ENCODE measurements at places on chromosomes 2 and 18.

DNA sequence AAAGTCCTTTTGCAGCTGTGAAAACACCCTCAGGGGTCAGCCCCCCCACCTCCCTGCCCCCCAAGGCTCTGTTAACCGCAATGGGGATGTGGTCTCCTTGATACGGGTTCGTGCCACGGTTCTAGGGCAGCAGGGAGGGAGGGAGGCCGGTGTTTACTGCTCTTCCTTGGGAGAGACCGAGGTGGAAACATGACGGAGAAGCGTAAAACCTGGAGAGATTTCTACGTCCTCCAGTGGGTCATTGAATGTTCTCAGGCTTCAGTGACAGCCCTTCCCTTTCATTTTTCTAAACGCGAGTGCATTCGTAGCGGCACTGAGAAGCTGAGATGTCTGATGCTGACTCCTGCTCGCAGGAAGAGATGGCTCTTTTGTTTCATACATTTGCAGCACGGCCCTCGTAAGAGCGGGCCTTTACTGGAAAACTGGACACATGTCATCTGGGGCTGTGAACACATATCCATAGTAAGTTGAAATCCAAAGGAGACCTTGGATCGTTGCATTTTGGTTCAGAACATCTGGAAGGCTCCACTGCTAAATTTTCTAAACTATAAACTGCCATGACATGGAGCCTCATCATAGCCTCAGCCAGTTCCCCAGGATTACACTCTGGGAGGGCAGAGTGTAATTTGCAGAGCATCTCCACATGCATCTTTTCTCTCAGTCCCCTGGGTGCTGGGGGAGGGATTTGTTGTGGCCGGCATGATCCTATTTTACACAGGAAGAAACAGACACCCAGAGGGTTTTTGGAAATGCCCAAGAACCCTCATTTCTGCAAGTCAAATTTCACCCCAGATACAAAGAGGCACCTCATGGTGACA is 40.6 kb upstream of the HDAC4 start:
- no peak for DNase-seq

DNA sequence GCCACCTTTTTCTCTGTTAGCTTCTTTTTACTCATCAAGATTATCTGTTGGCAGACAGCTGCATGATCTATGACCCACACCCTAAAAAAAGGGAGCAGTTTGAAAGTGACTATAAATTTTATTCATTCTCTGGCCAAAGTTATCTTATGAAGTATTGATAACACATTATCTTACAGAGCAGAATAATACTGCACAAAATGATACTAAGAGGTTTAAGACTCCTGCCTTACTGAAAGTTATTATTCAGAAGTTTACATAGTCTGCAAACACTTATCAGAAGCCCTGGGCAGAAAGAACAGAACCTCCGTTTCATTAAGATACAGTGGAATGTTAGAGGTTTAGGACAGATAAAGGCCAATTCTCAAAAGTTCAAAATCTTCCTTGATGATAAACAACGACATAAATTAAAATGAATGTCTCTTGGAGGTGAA is 78.2 kb downstream of the ZEB2 start:
- no peak for DNase-seq

- no peak for DNase-seq
Observed at GRCh38 chr2:220935789-220936321, 636.2 kb downstream of the EPHA4 start.

DNA sequence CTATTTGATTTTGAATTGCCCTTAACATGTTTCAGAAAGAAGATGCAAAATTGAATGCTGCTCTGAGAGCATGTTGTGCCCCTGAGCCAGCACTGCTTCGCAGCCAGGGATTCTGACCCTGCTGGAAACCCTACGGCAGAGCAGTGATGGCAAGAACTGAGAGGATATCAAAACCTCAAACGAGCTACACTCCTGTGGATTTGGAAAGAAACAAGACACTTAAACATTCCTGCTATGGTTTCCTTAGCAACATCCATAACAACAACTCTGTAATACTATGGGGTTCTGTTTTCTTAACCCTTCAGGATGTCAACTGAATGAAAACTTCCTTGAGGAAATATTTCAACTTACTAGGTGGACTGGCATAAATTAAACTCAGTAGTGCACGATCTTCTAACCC is 649.1 kb downstream of the NYAP2 start:
- DNase-seq: peak; percentile 32

GRCh38 chr2:18378020-18378653 is 182.3 kb downstream of the RDH14 start:
- peak; percentile 79 for DNase-seq

GRCh38 chr2:102891296-102891695 is 129.5 kb downstream of the TMEM182 start:
- DNase-seq: no peak

- DNase-seq: peak; percentile 25
Observed at GRCh38 chr2:100291152-100291970, 30.9 kb downstream of the LONRF2 start.

- DNase-seq: peak; percentile 43
Observed at GRCh38 chr18:74139888-74140287, 7.7 kb downstream of the FBXO15 start.

DNA sequence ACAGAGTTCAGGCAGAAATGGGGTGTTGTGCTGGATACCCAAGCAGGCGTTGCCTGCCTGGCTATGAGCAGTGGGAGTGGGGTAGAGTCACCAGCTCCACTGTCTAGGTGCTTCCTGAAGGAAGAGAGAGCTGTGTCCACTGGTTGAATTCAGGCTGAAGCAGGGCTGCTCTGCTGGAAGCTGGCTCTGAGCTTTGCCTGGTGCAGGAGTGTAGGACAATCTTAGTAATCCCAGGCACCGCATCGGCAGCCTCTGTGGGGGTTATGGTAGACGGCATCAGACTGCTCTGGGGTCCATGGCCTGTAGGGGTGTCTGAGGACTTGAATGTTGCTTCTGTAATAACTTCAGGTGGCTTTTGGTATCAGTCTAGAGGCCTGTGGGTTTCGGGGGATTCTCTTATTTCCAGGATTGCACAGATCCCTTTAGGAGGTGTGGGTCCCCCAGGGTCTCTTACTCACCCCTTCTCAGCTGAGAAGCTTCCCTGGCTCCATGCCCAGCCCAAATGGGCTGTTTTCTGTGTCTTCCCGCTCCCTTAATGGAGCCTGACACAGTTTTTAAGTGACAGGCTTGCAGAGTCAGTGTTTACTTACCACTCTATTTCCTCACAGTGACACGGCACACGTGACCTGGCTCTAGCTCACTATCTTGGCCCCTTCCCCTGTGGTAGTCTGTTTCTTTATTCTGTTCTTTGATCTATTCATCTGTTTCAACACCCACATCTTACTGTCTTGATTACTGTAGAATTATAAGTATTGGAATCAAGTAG is 644.3 kb downstream of the CBLN2 start:
- peak; percentile 5 for DNase-seq

DNA sequence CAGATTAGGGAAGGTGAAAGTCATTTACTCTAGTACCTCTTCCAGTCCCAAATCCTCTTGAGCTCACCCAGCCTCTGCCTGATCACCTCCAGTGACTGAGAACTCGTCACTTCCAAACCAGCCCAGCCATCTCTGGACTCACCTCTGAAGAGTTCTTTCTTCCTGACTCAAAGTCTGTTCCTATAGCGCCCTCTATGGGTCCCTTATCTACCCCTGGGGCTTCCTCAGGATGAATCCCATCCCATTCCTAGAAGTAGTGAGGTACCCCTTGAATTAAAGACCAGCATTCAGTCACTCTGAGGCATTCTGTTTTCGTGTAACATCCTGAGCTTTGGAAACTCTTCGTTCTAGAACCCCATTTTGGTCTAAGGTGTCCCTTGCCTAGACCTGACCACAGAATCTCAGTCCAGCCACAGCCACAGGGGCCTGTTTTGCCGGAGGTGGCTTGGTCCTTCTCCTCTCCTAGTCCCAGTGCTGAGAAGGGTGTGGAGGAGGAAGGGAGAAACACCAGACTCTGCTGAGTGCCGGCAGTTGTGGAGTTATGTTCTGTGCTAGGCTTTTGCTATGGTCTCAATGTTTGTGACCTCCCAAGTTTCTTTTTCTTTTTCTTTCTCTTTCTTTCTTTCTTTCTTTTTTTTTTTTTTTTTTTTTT is 32.7 kb downstream of the SIX3 start:
- DNase-seq: peak; percentile 50

GRCh38 chr2:152584301-152584700 is 133.0 kb downstream of the PRPF40A start:
- no peak for DNase-seq

DNA sequence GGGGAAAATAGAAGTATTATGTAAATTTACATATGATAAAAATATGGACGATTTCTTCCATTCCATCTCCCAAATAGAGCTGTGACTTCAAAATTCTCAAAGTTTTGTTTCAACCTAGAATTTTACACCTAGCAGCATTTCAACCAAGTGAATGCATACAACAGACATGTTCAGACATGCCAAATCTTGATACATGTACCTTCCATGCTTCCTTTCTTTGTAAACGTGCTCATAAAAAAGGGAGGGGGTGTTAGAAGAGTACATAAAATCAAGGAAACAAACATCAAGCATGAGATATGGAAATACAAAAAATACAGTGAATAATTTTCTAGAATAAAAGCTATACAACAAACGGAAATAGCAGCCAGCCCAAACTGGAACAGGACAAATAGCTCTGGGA is 974.2 kb downstream of the ERBB4 start:
- no peak for DNase-seq

DNA sequence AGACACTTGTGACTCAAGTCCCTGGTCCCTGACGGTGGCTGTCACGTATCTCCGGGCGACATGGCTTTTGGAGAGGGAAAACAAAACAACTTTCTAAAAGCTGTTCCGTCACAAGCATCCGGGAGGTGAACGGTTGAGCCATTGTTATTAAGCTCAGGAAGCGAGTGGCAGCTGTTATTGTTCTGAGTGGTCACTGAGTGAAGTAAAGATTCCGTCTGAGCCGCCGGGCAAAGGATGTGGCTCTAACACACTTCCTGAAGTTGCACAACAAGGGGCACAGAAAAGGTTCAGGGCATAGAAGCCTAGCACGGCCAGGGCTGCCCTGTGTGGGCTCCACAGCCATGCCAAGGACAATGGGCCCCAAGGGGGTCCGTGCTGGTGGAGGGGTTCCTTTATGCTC is 24.3 kb downstream of the INPP5D start:
- peak; percentile 19 for DNase-seq

DNA sequence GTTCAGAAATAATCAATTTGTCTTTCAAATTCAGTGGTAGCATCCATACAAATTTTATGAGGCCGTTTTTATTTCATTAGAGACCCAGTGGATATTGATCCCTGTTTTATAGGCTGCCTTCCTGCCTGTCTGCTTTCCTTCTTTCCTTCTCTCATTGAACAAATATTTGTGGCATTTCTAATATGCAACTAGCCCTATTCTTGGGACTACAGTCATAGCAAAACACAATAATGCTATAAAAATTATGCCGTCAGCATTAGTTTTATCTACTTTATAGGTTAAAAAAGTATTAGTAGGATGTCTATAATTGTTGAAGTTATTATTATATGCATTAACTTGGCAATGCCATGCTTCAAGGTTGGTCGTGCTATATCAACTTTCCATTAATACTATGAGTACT is 2037.8 kb upstream of the LRRTM1 start:
- DNase-seq: no peak

DNA sequence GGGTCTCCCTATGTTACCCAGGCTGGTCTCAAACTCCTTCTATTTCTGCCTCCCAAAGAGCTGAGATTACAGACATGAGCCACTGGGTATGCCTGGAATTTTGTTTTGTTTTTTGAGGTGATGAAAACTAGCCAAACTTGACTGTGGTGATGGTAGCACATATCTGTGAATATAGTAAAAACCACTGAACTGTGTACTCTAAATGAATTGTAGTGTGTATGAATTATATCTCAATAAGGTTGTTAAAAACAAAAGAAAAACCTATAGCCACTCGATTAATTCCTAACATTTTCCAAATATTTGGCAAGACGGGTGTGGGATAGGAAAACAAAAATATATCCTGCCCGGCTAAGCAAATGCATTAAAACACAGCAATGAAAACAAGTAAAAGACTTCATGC is 1302.3 kb upstream of the CHAC2 start:
- no peak for DNase-seq

GRCh38 chr2:203743441-203743981 is 37.1 kb downstream of the CD28 start:
- no peak for DNase-seq

DNA sequence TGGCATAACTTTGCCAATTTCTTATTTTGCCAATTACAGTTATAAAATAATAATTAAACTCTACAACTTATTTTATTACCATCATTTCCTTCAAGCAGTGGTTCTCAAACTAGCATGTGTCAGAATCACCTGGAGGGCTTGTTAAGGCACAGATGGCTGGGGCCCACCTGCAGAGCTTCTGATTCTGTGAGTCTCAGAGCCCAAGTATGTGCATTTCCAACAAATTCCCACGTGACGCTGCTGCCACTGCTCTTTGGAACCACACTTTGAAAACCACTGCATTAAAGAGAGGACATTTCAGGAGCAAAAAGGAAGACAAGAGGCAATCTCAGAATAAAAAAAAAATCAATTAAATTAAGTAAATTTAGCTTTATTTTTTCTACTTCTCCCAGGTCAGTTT is 94.0 kb upstream of the HNRNPA3 start:
- DNase-seq: no peak

- DNase-seq: no peak
Observed at GRCh38 chr2:103738108-103738507, 976.3 kb downstream of the TMEM182 start.

- DNase-seq: peak; percentile 53
Observed at GRCh38 chr2:69798909-69799526, 30.4 kb upstream of the GMCL1 start.

GRCh38 chr2:177964892-177965291 is 107.7 kb downstream of the PDE11A start:
- no peak for DNase-seq

- DNase-seq: no peak
Observed at GRCh38 chr2:220585241-220585640, 957.8 kb downstream of the SLC4A3 start.

- DNase-seq: no peak
Observed at GRCh38 chr2:52934323-52934898, 833.2 kb upstream of the CHAC2 start.

- DNase-seq: no peak
Observed at GRCh38 chr18:59842947-59843346, 56.8 kb upstream of the PMAIP1 start.

DNA sequence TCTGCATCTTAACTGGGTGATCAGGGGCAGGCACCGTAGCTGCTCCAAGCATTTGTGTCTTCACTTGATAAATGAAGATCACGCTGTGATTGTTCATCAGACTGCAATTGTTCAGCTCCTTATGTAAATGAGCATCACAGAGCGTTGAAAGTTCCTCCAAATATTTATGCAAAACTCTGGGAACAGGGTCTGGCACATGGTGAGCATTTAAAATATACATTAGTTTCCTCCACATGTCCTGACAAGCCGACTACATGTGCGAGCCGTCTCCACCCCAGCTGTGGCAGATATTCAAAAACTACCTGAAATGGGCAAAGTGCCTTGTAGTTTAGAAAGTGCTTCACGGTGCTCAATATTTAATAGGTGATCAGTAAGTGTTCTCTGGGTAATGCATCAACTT is 175.1 kb upstream of the ID2 start:
- DNase-seq: no peak

Data from cardiac muscle cell (in vitro differentiated cells and primary cell).